ENCODE measurements at places on chromosomes 2 and 18.
A peak's percentile ranks its signal among the peaks of the same experiment; 100 is the strongest.

DNA sequence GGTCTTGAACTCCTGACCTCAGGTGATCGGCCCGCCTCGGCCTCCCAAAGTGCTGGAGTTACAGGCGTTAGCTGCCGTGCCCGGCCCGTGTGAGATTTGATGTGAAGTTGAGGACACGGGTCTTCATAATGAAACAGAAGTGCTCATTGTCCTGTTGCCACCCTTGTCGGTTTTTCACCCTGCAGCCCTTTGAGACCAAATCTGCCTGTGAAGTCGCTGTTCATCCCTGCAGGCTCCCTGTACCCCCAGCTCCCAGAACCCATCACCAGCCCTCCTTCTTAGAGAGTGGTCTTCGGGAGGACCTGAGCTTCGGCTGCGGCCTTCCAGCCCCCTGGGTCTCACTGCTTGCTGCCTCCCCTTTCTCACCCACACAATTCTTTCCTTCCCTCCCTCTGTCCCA is 325.2 kb downstream of the GBX2 start:
- DNase-seq: no peak

DNA sequence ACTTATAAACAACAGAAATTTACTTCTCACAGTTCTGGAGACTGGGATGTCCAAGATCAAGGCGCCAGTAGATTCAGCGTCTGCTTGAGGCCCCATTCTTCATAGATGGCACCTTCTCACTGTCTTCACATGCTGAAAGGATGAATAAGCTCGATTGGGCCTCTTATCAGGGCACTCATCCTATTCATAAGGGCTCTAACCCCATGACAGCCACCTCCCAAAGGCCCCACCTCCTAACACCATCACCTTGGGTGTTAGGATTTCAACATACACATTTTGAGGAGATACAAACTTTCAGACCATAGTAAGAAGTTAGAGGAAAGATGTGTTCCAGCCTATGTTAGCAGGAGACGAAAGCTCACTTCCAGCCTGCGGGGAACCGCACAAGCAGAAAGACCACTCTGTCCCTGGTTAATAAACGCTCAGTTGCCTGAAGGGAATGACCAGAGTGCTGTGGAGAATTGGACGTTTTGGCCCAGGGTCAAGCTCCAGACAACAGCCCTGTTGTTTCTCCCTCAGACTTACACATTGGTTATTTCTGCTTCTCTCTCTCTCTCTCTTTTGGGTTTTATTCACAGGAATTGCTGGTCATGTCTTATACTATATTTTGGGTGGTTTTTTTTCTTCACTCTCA is 90.3 kb downstream of the MAPRE2 start:
- no peak for DNase-seq

DNA sequence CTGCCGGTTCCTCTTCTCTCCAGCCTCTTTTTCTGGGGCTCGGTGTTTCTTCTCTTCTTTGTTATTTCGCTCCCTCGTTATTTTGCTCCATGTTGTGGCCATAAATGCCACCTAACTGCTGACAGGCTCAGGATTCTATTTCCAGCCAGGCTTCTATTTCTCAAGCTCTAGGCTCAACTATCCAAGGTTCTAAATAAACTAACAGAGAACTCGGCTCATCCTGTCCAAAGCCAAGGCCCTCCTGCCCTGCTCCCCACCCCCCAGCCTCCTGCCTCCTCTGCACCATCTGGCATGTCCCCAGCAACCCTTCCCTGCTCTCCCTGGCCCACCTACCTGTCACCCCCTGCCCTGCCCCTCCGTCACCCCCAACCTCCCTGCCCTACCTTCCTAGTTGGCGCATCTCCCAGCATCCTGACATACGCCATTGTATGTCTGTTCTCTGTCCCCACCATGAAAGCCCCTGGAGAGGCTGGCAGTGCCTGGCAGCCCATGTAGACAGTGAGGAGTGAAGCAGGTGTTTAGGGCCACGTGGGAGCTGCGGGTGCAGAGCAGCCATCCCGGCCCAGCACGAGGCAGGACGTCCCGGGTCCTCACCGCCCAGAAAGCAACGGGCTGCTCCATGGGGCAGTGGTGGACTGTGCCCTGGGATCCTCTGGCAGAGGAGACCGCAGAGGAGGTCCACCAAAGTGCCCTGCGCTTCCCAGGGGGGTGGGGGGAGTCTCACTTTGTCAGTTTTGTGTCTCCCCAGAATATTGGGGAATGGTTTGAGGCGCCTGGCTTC is 186.9 kb downstream of the TWIST2 start:
- DNase-seq: no peak

- DNase-seq: peak; percentile 56
Observed at GRCh38 chr2:62195421-62196277, at the start of gene B3GNT2. TSS of gene B3GNT2 (plus strand) at chr2:62196115. CDS start at chr2:62222221, 26,106 bp downstream.

DNA sequence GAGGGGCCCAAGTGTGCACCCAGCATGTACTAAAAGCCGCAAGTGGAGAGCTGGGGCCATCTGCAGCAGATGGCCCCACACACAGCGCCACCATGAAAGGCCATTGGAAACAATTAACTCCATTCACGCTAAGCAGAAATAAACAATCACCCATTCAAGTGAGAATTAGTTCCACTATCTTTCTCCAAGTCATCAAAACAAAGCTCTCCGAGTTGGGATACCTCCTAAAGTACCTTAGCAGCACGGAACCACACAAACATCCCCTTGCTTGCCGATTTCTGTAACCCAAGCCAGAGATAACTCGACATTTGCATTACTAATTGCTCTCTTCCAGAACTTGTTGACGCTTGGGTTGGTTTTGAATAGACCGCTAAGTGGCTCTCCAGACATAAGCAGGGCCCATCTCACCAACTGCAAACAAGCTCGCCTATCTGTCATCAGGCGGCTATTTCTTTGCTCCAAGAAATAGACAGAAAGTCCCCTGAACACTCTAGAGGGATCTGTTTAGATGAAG is 840.6 kb upstream of the SALL3 start:
- no peak for DNase-seq

DNA sequence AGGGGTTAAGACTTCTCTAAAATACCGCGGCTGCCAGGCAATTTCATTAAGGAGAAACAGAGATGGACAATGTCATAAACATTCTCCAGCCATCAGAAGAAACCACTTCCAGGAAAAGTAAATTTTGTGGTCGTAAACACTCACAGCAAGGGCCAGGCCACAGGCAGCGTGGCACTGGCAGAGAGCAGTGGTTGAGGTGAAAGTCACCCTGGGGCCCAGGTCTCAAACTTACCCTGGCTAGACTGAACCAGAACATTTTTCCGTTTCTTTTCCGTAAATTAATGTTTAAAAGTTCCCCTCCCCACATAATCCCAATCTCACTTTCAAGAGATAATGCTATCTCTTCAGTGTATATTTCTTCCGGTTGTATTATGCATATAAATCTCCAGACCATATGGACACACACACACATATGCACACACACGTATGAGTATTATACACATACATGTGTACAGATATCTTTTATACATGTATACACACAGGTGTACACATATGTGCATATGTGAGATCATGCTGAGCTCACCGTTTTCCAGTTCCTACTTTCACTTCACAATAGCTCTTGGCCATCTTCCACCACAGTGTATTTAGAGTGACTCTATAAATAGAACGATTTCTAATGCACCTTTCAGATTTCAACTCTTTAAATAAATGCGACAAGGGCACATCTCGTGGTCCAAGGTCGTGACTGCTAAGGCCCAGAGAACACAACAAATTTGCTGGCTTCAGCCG is 90.1 kb downstream of the MALT1 start:
- no peak for DNase-seq

DNA sequence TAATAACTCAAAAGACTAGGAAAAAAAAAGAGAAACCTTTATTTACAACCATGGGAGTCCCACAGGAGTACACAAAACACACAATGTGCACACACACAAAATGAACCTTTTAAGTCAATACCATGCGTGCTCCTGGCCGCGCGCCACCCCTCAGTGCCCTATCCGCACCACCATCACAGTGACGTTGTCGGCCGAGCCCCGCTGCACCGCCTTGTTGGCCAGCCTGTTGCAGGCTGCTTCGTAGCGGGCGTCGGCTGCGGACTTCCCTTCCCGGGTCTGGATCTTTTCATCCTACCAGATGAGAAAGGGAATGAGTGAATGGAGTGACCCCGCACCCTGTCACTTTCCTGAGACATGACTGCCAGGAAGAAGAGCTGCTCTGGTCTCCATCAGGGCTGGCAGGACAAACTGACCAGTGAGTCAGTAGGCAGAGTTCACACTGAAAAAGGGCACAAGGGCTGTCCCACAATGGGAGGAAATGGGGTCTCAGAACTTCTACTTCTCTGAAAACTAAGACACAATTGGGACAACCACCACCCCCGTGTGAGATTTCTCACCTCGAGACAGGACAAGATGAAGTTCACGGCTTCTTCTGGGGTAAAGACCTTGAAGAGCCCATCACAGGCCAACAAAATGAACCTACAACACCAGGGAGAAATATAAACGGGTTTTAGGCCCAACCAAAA is 11.8 kb downstream of the ERFE start:
- DNase-seq: no peak

All from HepG2 (cell line).